ENCODE measurements at places on chromosomes 2 and 18.

DNA sequence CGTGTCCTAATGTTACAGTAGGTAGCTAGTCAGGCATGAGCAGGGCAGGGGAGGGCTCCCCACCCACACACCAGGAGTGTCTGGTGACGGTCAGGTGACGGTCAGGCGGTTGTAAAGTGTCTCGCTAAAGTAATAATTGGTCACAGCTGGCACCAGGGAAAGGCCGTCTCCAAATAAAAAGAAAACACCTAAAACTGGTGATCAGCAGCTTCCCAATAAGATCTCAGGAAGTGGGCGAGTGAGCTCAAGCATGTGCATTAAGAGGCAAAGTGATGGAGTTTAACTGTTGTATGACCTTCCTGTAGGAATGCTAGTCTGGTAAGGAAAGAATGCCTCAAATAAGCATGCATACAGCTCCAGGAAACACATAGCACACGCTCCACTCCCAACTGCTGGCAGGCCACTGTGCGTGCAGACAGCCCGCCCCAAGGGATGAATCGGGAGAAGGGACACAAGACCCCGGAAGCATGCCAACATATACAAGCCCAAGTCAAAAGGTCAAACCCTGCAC is 177.1 kb downstream of the RNF144A start:
- no peak for DNase-seq

DNA sequence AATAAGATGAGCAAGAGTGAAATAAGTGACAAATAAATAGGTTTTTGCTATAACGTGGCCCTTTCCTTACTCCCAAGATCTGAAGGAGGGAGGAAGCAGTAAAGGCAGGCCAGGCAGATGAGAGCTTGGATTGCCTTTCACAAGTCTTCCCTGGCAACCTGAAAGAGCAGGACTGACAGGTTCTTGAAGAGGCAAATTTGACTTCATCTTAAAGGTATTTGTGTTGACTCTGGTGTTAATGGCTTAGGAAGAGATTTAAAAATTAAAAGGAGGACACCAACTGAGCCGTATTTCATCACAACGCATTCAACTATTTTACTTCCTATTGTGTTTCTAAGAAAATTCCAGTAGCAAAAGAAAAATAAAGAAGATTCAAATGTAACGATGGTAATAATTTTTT is 3.2 kb downstream of the STRN start:
- DNase-seq, result no peak

GRCh38 chr2:75728614-75729419 is 18.1 kb upstream of the GCFC2 start:
- DNase-seq, result no peak

DNA sequence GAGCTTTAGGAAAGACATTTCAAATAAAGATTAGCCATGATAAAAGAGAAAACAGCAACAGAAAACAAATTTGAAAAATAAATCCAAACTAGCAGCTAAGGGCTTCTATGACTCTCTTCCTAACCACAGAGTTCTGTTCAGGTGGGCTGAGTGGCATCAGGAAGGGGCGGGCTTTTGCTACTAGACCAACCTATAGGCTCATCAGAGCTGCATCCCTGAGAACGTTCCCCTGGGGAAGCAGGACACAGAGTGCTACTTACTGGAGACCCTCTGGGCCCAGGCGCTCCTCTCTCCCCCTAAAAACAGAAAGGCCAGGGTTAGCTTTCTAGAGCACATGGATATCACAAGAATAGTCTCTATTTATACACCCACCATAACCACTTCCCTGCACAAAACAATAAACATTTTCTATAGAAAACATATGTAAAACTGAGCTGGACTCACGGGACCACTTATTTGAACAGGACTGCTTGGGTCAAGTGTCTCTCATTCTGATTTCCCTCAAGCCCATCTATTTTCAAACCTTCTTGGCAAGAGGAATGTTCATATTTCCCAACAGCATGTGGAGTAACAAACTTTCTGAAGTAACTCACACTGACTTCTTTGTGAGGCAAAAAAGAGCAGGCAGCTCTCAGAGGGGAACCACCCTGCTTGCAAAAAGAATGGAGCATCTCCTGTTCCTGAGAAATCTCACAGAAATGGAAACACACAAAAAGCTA is 78.9 kb upstream of the LMAN1 start:
- DNase-seq, result no peak

- DNase-seq, result no peak
These were observed 5.7 kb downstream of the OTX1 start for GRCh38 chr2:63056107-63057050.

DNA sequence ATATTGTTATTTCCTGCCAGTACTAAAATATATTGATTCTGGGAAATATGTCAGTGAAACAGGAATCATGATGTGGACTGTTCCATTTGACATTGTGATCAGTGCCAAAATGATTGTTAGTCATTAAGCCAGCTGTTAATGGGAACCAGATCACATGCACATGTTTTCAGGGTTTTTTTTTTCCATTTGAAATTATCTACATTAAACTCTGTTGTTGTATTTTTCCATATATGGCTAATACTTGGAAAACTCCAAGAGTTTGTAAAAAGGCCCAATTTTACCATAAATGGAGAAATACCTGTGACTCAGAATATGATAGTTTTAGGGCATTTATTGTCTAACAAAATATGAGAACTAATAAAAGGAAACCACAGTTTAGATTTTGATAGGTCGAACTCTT is 13.4 kb downstream of the ITGAV start:
- DNase-seq, result no peak

- no peak for DNase-seq
These were observed 162.0 kb downstream of the C1D start for GRCh38 chr2:67900826-67901225.

DNA sequence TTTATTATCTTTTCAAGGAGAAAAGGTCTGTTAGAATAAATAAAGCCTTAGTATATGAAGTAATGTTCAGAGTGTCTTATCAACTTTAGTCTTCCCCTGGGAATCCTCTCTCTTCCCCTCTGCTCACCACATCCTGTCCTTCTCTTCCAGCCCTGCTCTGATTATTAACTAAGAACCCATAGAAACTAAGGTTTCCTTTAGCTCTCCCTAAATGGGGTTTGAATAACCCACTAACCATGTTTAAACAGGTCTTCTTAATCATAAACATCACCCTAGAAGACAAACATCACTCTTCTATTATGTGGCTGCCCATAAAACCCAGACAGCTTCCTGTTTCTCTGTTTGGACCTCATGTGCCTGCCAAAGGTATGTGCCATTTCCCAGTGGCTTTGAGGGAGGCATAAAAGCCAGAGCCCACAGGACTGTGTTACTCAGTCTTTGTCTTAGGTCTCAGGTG is 50.1 kb downstream of the SLC14A1 start:
- no peak for DNase-seq

- DNase-seq, result no peak
These were observed 79.8 kb upstream of the SESTD1 start for GRCh38 chr2:179344280-179344964.

DNA sequence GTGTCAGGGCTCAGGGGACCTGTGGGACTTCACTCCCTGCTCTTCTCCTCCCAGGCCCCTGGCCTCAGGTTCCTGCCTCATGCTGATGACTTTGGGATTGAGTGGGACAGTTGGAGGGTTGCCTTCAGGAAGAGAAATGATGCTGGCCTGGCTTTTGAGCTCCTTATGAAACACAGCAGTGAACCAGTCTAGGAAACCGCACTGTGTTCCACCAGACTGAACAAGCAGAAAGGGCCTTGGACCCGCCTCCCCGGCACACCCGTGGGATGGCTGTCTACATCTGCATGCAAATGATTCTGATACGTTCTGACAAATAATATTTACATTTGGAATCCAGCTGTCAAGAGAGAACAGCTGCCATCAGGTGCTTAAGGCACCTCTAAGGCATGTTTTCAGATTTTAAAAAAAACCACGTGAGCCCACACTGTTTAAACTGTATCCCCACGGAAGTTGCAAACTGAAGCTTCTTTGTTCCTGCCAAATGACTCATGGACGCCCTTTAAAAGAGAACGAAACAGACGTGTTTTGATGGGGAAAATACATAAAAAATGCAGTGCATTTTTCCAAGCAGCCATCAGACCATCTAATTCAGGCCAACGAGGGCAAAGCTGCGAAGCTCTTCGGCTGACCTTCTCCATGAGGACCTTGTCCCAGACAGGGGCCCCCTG is 27.6 kb upstream of the ASAP2 start:
- DNase-seq, result no peak

DNA sequence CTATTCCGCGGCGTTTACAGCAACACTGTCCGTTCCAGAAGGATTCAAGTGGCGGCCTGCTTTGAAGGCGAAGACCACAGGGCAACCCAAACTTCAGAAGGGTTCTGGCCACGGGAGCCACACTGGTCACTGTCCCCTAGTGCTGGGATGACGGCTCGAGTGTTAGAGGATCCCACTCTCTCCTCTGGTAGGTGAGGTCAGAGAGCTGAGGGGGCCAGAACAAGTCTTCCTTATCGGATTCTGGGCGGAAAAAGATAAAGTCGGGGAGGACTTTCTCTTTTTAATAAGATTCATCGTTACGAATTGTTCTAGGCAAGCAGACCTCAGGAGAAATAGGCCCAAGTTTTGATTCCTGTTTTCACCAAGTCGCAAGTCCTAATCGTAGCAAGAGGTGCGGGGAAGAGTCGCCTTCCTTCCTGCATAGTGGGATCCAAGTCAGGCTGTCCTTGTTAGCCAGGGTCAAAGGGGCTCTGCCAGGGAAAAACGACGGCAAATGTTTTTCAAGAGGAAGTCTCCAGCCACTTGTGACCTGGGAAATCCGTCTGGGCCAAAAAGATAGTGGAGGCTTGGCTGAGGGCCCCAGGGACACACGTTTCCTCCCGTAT is 864 bp upstream of the MYL12A start:
- no peak for DNase-seq

GRCh38 chr2:11395389-11395788 is 51.0 kb upstream of the ROCK2 start:
- no peak for DNase-seq

DNA sequence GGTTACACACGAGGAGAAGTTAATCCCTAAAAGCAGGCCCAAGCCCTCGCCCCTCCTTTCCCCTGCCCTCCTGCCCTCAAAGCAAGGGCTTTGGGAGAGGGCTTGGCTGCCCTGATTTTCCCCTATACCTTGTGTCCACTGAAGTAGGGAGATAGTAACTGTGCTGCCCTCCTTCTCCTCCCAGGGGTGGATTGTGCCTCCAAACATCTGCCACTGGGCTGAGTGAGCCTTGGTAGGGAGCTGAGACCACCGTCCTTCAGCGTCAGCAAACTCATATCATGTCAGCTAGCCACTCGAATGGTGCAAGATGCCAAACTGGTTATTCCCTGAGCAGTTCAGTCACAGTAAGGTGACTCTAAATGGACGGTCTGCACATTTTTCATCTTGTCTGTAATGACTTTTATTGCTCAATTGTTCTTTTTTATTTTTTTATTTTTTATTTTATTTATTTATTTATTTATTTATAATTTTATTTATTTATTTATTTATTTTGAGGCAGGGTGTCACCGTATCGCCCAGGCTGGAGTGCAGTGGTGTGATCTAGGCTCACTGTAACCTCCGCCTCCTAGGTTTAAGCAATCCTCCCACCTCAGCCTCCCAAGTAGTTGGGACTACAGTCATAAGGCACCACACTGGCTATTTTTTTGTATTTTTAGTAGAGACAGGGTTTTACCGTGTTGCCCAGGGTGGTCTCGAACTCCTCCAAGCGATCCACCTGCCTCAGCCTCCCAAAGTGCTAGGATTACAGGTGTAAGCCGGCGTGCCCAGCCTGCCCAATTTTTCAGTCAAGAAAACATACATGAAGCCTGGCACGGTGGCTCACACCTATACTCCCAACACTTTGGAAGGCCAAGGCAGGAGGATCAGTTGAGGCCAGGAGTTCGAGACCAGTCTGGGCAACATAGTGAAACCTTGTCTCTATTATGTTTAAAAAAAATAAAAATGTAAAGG is 8.7 kb downstream of the PCBP1 start:
- DNase-seq, result no peak

- DNase-seq, result no peak
These were observed 124.6 kb downstream of the NCK2 start for GRCh38 chr2:105869341-105869740.

GRCh38 chr2:120802158-120802557 is 66.5 kb downstream of the GLI2 start:
- DNase-seq, result no peak

DNA sequence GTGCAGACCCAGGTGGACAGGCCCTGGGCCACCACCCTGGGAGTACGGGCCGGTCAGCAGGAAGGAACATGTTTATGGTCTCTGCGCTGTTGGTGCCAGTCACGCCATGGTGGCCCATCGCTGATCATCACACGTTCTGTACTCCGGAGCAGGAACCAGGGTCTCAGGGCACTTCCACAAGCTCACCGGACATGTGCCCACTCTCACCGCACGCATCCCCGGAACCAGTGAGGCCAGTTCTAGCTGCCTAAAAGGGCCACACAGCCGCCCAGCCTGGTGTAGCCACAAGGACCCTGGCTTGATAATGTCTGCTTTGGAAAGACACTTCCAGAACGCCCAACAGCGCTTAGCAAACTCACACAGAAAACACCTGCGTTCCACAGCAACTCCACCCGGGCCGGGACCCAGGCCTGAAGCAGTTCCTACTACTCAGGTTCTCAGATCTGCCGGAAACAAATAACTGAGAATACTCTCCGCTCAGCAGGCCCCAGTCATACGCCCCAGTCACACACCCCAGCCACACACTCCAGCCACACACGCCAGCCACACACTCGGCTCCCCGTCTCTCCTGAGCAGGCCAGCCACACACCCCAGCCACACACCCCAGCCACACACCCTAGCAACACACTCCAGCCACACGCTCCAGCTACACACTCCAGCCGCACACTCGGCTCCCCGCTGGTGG is 123.3 kb downstream of the HDAC4 start:
- DNase-seq, result peak; percentile 19

DNA sequence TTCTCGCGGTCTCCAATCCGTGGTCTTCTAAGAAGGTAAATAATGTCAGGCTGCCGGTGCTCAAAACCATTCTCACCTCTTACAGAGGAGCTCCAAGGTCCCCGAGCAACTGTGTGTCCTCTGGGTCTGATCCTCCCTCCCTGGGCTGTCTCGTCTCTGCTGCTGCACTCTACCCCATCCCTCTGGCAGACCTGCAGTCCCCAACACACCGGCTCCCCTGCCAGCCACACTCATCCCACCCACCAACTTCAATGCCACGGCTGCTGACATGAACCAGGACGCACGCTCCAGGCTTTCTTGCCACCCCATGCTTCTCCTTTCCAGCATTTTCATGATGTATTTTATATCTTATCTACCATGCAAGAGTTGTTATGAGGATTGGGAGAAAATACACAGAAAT is 559.5 kb upstream of the SALL3 start:
- no peak for DNase-seq

DNA sequence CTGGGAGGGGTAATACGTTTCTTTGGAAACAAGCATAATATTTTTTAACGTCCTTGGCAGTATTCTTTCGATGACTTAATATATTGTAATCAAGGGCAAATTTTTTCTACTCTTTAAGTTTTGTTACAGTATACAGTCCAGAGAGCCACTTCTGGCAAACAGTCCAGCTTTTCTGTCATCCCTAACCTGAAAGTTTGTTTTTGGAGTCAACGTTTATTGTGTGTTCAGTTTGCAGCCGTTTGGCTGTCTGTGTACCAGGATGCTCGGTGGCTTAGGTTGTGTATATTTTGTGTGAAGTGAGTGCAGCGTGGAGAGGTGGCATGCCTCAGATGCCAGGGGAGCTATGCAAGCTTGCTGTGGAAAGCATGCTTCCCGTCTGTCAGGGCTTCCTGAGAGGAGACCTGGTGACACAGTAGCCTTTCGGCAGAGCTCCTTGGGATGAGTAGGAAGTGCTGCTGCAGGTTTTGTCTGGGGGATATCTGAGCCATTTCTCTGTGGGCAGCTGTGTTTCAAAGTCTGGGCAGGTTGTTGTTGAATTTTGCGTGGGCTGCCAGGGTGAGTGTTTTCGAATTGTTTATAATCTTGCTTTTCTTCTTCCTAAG is 14.7 kb downstream of the MAP3K20 start:
- no peak for DNase-seq

Data from omental fat pad (tissue), 4 donors.